ENCODE measurements at places on chromosomes 11 and 22. TPM values are rescaled to one million over a fixed set of nuclear protein-coding genes. Genes with fewer than 3 reads are reported as not detected.

MUC2 gene
- not detected for total RNA-seq

DEPDC7 gene
- total RNA-seq = 3.3 TPM

NECTIN1 gene
- total RNA-seq = 2.6 TPM

CTSF gene
- total RNA-seq = 15.4 TPM

APOL4 gene
- 1.8 TPM for total RNA-seq

OR8D2 gene
- total RNA-seq = not detected

ADAMTS15 gene
- total RNA-seq = 66.9 TPM

Data from subcutaneous preadipocyte (primary cell).